Epithelial cell of proximal tubule (primary cell): ENCODE measurements at places on chromosomes 4 and X.

GRCh38 chr4:142248946-142249345, 597.2 kb downstream of the INPP4B start:
- no peak for DNase-seq

GRCh38 chr4:16530688-16531635, 304.7 kb upstream of the TAPT1 start:
- DNase-seq = no peak

GRCh38 chr4:3422808-3423297, 18.9 kb upstream of the HGFAC start:
- DNase-seq = no peak

DNA sequence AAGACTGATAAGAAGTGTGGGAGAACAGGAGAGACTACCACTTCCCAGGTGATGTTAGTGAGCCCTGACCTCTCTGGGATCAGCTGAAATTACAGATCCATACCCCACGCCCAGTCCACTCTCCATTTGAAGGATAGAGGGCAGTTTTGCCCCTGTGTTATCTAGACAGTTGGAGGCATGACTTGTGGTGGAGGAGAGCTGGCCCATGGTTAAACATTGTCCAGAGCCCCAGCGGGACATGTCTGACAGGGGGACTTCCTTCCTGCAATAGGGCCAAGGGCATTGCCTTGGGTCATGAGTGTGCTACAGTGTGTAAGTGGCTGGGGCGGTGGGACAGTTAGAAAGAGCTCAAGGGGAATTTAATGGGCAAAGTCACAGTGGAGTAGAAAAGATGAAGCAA, 181.1 kb downstream of the MID1IP1 start:
- no peak for DNase-seq

DNA sequence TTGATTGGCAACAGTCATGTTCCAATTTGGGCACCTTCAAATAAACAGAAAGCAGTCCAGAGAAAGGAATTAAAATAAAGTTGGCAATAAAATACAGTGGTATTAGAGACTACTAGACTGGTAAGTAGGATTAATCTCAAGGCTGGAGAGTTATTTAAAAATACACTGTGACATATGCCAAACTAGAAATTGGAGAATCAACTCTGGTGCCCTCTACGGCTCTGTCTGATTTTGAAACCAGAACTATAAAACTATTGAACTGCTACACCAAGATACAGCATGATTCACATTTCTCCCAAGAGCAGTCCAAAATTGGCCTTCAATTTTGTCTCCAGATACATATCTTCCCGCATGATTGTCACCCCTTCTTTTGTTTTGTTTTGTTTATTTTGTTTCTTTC, 78.7 kb upstream of the FAM47B start:
- no peak for DNase-seq

GRCh38 chrX:150731795-150732194, 38.6 kb downstream of the MTMR1 start:
- no peak for DNase-seq

- no peak for DNase-seq
Measured at GRCh38 chrX:12617241-12617640, 174.0 kb upstream of the PRPS2 start.

DNA sequence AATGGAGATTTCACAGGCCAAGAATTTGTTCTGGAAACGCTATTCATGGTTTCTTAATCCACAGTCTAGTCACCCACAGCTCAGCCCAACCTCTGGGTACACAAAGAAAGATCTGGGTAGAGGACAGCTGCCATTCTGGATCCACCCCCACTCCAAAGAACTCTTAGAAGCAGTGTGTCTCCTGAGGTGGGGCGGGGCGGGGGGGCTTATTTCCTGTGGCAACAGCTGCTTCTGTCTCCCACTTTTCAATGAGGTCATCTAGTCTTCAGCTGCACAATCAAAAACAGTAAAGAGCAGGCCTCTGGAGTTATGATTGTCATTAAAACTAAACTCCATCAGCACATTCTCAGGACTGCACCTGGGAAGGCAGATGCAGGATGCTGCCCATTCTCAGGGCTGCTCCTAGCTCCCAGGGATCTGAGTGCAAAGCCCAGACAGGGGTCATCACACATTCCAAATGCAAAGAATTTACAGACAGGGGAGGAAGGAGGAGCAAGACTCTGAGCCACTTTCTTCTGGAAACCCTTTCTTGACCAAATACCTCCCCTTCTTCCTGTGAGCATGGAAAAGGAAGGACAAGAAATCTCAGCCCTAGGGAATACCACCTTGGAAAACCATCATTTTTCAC, 207.3 kb downstream of the HS6ST2 start:
- DNase-seq = no peak

GRCh38 chrX:44843318-44843702, 511 bp upstream of the DUSP21 start:
- DNase-seq = no peak

GRCh38 chr4:18961879-18962278, 940.3 kb upstream of the LCORL start:
- no peak for DNase-seq

GRCh38 chr4:44760142-44760898, 34.0 kb upstream of the GNPDA2 start:
- no peak for DNase-seq

GRCh38 chrX:113473418-113473817, 632.8 kb upstream of the AMOT start:
- DNase-seq = no peak

DNA sequence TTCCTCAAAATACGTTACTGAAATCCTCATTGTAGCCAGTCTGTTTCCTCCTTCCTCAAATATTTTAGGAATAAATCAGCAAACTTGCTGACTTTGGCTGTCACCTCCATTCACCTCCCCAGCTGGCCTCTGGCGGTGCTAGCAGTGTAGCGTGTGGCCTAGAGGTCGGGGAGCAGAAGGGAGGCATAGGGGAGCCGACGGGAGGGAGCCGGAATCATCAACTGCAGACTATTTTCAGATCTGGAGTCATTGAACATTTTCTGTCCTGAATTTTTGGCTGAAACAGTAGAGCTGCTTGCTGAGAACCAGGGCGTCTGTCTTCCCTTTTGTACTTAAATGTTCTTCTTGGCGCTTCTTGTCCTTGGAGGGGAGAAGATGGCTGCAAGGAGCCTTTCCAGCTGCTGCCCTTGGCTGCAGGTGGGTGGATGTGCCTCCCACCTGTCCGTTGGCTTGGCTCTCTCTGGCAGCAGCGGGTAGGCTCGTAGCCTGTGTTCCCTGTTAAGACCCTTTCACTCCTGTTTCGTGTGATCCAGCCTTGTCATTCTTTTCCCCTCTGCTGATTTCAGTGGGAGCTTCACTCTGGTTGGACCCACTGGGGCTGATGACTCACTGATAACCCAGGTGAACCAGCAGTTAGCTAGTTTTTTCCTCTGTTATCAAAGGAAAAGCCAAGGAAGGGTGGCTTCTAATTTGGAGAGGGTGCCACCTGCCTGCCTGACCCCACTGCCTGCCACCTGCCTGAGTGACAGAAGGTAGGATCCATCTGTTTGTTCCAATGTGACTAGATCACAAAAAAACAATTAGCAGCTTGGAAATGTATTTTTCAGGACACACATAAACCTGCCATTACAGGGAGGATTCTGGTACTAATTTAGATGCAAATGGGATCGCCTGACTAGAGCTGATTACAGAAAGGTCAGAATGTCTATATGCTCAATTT, 135.9 kb downstream of the GATB start:
- DNase-seq = no peak

- DNase-seq = no peak
Measured at GRCh38 chr4:152938237-152938947, 2.3 kb downstream of the FHDC1 start.

- no peak for DNase-seq
Measured at GRCh38 chrX:47285836-47286320, 53.1 kb downstream of the USP11 start.

GRCh38 chr4:110484029-110484428, 8.1 kb downstream of the ENPEP start:
- DNase-seq = no peak

- DNase-seq = no peak
Measured at GRCh38 chrX:37662181-37662580, 23.4 kb upstream of the XK start.

DNA sequence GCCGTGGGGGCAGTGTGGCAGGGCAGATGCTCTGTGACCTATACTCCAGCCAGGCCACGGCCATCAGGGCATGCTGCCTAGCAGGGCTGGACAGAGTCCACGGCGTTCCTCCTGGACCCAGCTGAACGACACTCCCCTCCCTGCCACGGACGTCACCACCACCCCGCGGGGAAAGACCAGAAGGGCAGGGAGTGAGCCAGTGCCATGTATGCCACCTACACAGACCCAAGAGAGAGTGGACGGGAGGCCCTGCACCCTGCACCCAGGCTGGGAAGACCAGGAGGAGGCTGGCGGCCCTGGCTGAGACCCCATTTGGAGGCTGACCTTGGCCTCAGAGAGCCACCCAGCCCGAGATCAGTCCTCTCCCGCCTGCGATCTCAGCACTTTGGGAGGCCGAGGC, 101.9 kb downstream of the FAM53A start:
- DNase-seq = no peak

GRCh38 chrX:133391111-133391510, 24.2 kb downstream of the GPC4 start:
- no peak for DNase-seq

GRCh38 chrX:150478496-150479492, 89.6 kb upstream of the MTM1 start:
- DNase-seq = no peak

- no peak for DNase-seq
Measured at GRCh38 chrX:150257353-150258175, 105.6 kb upstream of the MAMLD1 start.

DNA sequence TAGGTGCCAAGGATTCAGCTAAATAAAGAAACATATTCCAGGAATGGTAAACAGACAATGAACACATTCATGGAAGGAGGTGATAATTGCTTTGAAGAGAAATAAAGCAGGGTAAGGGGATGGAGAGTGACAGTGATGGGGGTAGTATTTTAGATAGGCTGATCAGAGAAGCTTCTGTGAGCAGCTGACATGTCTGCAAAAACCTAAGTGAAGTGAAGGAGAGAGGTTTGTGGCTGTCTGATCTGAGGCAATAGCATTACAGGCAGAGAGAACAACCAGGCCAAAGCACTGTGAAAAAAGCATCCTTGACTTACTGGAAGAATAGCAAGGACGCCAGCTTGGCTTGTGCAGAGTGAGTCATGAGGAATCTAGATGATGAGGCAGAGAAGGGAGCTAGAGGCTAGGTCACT, 271.9 kb upstream of the GATB start:
- no peak for DNase-seq

DNA sequence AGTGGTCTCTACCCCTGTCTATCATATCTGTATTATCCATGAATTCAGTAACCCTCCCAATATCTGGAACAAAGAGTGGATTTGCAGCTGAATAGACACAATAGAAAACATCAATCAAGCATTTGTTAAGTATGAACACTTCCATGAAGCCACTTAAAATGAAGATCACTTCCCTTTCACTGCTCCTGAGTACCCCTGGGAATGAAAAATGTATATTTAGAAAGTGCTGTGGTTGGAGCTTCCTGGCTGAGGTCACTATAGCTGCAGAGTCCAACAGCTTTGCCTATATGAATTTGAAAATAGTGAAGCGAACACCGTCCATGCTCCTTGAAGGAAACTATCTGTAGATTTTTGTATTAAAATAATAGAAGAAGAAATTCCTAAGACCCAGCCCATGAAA, 227.0 kb downstream of the DTHD1 start:
- DNase-seq = no peak

DNA sequence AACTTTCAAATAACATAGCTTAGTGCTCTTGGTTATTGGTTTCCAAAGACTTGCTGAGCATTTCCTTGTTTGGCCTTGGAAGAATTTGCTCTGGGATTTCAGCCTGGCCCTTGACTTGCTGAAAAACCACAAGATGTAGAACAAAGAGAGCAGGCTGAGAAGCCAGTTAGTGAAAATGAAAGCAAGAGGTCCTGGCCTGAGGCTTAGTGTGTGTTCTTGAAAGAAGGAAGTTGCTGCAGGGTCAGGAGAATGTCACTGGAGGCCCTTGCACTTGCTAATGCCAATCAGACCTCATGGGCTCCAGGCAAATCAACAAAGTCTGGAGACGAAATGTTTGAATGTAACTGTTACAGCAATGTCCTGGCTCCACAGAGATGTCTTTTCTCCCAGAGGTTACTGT, 79.4 kb downstream of the SYNPO2 start:
- peak; percentile 67 for DNase-seq

DNA sequence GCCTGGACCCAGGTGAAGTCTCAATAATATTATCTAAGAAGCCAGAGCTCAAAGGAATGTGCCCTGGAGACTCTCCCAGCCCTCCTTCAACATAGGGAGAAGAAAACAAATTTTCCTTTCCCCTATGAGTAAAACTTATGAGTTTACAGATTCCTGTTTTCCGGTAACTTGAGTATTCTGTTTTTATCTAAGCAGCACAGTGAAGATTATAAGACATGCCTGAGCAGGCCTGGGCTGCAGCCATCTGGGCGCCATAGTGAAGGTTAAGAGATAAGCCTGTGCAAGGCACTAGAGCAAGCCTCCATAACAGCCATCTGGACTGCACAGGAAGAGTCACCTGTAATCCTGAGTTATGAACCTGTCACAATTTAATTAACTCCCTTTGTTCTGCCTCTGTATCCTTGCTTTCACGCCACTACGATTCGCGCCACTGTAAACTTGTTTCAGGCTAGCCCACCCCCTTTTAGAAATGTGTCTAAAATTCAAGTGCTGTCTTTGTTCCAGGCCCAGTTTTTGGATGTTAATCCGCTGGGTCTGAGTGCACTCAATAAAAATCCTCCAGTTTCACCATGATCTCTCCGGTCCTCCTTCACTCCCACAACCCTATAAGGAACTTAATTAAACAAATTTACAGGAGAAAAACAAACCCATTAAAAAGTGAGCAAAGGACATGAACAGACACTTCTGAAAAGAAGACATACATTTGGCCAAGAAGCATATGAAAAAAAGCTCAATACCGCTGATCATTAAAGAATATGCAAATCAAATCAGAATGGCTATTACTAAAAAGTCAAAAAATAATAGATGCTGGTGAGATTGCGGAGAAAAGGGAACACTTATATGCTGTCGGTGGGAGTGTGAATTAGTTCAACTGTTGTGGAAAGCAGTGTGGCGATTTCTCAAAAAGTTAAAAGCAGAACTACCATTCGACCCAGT, 189.5 kb downstream of the APBB2 start:
- DNase-seq = no peak

DNA sequence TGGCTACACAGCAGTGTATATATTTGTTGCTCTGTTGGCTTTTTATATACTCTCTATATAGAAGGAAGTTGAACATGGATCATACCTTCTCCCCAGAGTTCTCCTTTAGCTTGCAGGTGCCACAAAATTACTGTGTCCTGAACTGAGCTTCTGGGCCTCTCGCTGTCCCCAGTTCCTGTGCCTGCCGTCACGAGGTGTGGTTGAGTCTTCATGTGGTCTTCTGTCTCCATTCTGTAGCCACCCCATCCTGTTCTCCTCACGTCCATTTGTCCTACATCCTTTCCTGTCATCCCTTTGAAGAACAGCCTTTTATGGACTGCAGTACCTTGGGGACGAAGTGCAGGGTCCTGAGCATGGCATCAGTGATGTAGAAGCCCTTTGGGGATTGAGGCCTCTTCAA, 14.5 kb downstream of the TMEM131L start:
- no peak for DNase-seq

DNA sequence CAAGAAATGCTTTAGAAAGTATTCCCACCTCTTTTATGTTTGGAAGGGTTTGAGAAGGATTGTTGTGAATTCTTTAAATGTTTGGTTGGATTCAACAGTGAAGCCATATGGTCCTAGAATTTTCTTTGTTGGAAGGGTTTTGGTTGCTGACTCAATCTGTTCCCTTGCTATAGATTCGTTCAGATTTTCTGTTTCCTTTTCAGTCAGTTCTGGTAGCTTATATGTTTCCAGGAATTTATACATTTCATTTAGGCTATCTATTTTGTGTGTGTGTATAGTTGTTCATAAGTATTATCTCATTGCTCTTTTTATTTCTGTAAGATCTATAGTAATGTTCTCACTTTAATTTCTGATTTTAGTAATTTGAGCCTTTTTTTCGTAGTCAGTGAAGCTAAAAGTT, 114.4 kb downstream of the MSN start:
- no peak for DNase-seq
